Activated CD4-positive, alpha-beta T cell treated with anti-CD3 and anti-CD28 coated beads, Interleukin-2, amount 50 U/mL, for 24 hours (primary cell): ENCODE measurements at places on chromosomes 7 and 10.

DNA sequence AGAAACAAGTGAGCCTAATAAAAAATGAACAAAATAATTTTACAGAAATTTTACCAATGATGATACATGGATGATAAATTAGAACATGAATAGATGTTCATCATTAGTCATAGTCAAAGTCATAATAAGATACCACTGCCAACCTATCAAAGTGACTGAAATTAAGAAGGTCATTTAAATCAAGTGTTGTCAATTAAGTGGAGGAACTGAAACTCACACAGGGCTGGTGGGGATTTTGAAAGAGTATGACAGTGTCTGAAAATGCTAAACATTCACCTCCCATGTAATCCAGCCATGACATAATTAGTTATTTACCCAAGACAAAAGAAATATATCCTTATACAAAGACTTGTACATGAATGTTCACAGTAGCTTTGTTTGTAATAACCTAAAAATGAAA, 57.1 kb upstream of the DYNC1I1 start:
- no peak for DNase-seq

DNA sequence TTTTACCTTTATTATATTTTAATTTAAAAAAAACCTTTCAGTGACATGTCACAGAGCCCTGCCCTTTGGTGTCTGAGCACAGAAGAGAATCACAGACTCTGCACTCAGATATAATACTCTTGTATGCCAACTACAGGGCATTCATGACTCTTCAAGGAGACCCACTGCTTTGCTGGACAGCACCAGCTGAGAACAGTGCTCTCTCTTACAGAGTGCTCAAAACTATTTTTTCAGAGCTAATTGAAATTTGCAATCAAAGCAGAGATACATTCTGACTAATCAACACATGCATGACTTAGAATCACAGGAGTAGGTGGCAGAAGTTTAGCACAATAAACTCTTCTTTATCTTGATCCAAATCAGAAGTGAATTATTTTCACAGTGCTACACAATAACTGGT, 99.1 kb downstream of the OSBPL3 start:
- DNase-seq, result no peak

- no peak for DNase-seq
These were observed 8.3 kb downstream of the CALD1 start for GRCh38 chr7:134787720-134788119.

DNA sequence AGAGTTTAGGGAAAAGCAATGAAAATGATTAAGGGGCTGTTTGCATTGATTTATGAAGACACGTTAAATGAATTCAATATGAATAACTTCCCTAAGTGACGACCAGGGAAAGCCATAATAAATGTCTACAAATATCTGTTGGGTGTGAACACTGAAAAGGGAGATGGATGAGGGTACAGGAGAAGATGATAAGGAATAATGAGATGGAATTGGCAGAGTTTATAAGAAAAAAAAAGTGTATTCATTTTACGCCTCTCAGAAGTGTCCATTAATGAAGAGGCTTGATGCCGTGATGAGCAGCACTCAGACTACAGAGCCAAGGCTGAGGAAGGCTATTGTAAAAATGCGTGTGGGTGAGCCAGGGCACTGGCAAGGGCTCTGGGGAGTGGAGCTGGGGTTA, 346.7 kb upstream of the AKR1E2 start:
- DNase-seq, result no peak

DNA sequence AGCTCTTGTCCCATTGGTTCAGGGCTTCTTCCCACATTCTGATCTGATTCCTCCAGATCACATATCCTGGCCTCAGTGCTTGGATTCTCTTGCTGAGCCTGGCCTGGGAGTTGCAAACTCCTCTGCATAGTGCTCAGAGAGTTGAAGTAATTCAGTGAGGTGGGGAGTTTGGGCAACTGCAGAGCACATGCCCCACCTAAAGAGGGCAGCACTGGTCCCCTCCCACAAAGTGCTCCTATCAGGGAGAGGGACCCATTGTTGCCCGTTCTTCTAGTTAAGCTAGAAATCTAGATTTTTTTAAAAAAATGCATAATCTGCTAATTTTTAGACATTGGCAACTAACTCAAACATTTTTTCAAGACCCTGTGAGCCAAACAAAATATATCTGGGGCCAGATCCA, 45.1 kb downstream of the CHN2 start:
- DNase-seq, result no peak

DNA sequence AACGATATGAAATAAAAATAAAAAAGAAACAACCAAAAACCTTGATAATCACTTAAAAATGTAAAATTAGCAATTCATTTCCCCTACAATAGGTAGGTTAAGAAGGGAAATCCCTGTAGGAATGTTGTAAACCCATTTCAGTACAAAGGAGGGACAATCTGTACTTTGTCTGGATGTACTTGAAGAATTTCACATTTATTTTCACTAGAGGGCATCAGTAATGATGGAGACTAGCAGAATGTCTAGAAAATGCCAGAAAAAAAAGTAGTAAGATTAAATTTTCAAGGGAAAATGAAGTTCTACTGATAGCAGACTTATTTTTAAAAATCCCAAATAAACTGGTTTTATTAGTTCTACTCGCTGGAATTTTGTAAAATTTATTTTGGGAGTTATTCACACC, 209.0 kb upstream of the FZD1 start:
- no peak for DNase-seq

- no peak for DNase-seq
These were observed 83.7 kb downstream of the USP6NL start for GRCh38 chr10:11527691-11528255.
